SW 1271 (cell line): ENCODE measurements at places on chromosomes 7 and 10.

DNA sequence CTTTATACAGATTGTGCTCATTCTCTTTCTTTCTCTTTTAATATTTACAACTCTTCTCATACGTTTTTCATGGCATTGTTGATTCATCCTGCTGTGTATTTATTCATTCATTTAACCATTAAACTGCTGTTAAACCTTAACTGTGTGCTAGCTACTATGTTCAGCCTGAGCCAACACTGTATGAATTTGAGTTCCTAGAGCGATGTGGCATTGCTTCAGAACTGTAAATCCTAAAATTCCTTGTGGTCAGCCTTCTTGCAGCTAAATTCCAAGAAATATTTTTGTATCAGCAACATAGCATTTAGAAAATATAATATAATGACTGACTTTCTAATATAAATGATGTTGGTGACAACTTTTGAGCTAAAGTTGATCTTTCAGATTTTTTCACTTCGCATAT lies 184.7 kb upstream of the FZD1 start:
- no peak for DNase-seq

GRCh38 chr7:10577866-10578374 lies 395.8 kb upstream of the PHF14 start:
- DNase-seq: no peak

DNA sequence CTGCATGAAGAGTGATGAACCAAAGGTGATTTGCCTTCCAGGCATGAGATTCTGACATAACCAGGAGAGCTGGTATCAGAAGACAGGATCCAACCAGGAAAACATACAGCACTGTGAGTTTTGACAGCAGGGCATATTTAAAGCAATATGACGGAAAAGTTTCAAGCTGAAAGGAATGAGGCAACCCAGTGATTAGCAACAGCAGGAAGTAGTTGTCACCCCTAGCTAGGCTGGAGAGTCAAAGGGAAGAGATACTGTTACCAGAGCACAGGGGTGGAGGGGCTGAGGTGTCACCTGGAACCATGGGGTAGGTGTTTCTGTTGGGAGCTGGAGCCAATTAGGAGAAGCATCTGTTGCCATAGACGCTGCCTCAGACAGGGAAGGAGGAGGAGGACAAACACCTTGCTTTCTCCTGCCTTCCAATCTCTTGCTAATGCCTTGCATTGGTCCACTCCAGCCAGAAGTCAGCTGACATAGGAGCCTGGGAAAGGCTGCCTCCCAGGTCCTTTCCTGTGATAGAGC lies 125.4 kb upstream of the SORCS3 start:
- no peak for DNase-seq

DNA sequence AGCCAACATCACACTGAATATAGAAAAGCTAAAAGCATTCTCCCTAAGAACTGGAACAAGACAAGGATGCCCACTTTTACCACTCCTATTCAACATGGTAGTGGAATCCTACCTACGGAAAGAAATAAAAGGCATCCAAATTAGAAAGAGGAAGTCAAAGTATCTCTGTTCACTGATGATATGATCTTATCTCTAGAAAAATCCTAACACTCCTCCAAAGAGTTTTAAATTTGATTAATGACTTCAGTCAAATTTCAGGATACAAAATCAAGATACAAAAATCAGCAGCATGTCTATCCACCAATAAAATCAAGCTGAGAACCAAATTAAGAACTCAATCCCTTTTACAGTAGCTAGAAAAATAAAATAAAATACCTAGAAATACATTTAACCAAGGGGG lies 35.3 kb upstream of the TNKS2 start:
- no peak for DNase-seq

- DNase-seq: no peak
These were observed 26.3 kb upstream of the WDR11 start for GRCh38 chr10:120824881-120825309.

GRCh38 chr10:34491678-34492077 lies 323.4 kb downstream of the PARD3 start:
- DNase-seq: no peak

DNA sequence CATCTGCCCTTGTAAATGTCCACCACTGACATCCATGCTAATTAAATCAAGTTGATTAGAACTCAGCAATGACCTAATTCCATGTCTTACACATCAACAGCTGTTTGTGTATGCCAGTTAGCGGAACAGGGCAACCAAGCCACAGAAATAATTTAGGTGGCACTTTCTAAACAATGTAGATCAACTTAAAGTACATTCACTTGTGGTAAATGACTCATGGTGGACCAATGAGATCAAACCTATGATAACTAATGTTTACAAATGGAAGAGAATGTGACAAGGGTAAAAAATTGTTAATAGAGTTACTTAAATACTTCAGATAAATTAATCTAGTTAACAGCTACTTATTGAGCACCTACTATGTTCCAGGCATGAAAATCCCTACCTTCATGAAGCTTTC lies 63.1 kb upstream of the ICA1 start:
- DNase-seq: no peak

DNA sequence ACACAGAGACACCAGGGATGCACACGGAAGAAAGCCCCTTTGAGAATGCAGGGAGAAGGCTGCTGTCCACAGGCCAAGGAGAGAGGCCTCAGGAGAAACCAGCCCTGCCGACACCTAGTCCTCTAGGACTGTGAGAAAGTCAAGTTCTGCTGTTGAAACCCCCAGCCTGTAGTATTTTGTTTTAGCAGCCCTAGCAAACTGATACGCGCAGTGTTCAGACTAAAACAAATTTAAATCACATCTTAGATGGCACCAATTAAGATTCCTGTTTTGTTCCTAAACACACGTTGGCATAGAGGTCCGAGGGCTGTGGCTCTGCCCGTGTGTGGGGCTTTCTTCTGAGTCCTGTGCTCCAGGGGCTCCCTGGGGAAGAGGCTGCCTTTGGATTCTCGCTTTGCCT lies 21.7 kb downstream of the LMTK2 start:
- no peak for DNase-seq

DNA sequence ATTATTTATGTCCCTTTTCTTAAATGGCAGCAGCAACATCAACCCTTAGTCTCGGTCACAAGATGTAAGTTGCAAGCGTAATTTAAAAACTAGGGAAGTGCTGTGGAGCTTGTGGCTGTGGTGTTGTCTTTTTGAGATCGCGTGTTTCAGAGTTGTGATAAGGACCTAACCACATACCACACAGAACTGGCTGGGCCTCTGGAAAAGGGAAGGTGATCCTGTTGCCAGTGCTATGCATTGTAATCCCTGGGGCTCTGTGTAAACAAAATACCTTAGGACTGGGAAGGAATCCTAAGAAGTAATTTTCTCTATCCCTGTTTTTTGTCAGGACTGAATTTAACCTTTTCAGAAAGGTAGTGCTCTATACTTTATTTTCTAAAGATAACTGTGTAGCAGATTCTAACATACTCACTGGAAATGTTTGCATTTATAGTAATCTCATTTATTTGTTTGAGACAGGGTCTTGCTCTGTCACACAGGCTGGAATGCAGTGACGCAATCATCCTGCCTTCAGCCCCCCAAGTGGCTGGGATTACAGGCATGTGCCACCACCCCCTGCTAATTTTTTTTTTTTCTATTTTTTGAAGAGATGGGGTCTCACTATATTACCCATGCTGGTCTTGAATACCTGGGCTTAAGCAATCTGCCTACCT lies 60.4 kb downstream of the INPP5F start:
- no peak for DNase-seq

GRCh38 chr7:151245360-151246101 lies 3.0 kb downstream of the SMARCD3 start:
- DNase-seq: no peak

DNA sequence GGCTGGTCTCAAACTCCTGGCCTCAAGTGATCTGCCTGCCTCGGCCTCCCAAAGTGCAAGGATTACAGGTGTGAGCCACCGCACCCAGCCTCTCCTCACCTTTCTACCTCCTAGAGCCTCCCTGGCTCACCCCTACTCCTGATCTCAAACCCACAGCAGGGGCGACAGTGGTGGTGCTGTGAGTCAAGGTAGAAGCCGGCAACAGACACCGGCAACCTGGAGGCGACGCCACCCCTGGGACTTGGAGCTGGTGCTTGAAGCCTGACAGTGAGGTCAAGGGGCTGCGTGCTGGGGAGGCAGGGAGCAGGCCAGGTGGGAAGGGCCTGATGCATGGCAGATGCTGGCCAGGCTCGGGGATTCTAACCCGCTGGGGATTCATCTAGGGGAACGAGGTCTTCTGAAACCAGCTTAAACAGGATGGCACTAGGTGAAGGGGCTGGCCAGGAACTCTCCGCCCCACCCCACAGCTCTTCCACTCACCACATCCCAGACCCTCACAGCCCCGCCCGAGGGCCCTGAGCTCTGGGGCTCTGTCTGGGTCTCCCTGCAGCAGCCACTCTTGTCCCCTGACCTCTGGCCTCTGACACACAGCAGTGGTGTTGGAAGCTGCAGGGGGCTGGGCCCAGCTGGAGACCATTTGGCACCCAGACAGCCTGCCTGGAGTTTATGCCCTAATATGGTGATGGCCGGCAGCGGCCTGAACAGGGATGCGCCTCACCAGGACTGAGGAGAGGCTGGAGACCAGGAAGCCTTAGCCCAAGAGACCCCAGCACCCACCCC lies 16.4 kb downstream of the KCNH2 start:
- no peak for DNase-seq

DNA sequence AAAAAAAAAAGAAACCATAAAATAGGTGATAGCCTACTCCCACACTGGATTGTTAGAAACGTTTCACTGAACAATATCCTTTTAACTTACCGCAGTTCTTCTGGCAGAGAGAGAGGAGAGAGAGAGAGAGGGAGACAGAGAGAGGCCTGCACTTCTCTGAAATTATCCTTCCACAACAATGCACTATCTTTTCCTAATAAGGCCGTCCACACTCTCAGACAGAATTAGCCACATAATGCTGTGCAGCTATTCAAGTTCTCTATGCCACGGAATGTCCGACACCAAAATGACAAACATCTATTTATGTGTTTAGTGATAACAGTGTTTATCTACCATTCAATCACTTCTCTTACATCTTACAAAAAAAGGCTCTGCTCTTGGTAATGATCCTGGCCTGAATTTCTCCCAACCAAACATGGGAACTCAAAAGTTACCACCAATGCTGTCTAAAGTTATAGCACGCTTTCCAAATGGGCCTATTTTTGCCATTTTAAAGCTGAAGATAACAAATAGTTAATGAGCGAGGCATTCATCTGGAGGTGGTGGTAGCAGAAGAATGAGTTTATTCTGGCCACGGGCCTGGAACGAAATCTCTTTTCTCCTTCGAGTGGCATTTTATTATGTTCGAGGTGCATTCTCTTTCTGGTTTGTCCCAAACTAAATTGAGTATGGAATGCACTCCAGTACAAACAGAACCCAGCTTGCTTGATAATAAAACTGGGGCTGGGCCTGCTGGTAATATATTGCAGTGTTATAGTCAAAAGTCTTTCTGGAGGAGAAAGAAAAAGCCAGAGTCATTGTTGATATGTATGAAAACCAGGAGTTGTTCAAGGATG lies 160.2 kb upstream of the SVIL start:
- no peak for DNase-seq
